Caco-2 (cell line): ENCODE measurements at places on chromosomes 4 and X. TPM values are rescaled to one million over a fixed set of nuclear protein-coding genes. Genes with fewer than 3 reads are reported as not detected.

The ADH1A gene
- total RNA-seq: not detected in 2 replicates

The S100G gene
- not detected in 2 replicates for total RNA-seq

The ZAR1 gene
- total RNA-seq: 0.21 TPM in 1 of 2 replicates, not detected in the other

- no peak overlapping the region for H3K27ac ChIP-seq
Observed at GRCh38 chrX:4263030-4263803, 549.8 kb upstream of the PRKX start.

DNA sequence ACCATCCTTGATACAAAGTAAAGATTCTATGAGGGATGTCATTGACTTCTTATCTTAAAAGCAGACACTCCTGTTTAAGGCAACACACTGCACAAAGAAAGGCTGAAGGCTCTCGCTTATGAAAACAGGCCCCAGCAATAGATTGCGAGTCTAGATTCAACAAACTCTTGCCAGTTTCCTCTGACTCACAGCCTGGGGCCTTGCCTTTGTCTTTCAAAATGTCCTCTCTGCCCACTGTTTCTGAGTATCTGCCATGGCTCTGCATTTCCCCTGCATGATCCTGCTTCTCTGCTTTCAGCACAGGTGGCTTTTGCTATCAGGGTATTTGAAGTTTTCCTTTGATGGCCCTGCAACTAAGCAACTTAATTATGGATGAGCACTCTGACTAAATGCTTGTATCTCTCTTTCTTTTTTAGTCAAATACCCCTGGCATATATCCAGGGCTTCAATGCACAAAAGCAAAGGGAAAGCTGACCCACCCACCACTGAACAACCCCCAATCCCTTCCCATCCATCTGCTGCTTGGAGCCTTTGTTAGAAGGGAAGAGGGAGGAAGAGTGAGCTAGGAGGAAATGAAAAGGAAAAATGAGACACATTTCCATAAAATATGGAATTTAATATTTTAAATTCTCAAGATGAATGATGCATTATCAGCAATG is 32.2 kb downstream of the NDP start:
- no peaks in the 10 kb centered on the region for H3K4me1 ChIP-seq
- H3K36me3 ChIP-seq: no peaks in the 10 kb centered on the region
- no peaks in the 10 kb centered on the region for H3K27me3 ChIP-seq

GRCh38 chrX:57587062-57587461 is 4.7 kb upstream of the ZXDB start:
- no peak overlapping the region for H3K27ac ChIP-seq
- H3K4me1 ChIP-seq: no peaks in the 10 kb centered on the region
- no peak overlapping the region for H3K4me3 ChIP-seq
- DNase-seq: no peak
